ENCODE measurements at places on chromosomes 4 and X.

GRCh38 chr4:6092971-6093370 is 74.7 kb upstream of the C4orf50 start:
- no peak for DNase-seq

GRCh38 chr4:87589531-87589930 is 18.8 kb upstream of the DSPP start:
- DNase-seq: peak; percentile 80

GRCh38 chrX:12867685-12868084 is 813 bp downstream of the TLR7 start:
- no peak for DNase-seq

- DNase-seq: no peak
Observed at GRCh38 chr4:110132816-110133719, 65.3 kb downstream of the ELOVL6 start.

GRCh38 chr4:179692222-179692621 is 2250.0 kb upstream of the AGA start:
- no peak for DNase-seq

GRCh38 chrX:39438603-39439602 is 637.6 kb downstream of the MID1IP1 start:
- DNase-seq: no peak

DNA sequence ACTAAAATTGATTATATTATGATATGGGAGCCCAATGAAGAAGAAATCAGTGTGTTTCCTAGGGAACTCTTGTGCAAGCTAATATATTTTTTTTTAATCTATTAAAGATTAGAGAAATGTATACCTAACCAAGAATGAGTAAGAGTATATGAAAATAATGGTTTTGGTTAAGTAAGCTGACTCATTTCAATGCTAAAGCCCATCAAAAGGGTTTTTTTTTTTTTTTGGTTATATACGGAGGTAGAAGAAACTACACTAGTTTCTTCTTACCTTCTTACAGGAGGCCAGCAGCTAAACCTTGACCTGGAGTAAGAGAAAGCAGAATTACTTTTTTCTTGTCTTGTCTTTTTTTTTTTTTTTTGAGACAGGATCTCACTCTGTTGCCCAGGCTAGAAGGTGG is 27.5 kb downstream of the RUFY3 start:
- DNase-seq: no peak

DNA sequence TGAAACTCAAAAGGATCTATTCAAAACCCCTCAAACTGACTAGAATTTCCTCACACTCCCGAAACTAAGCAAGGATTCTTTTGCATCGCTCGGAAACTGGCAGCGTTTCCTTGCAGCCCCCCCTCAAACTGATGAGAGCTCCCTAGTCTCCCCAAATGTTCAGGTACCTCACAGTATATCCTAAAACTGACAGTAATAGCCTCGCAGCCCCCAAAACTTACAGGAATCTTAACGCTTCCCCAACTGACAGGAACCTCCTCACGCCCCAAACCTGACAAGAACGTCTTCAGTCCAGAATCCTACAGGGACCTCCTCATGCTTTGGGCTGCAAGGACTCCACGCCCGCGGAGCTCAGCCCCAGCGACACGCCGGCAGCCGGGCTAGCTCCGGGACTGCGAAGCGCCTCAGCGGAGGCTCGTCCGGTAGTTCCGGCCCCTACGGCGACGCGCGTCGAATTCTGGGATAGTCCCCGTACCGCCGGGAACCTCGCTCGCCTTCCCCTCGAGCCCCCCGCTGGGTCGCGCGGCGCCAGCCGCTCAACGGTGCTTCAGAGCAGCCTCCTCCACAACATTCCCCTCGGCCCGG is 640 bp downstream of the PHF8 start:
- DNase-seq: peak; percentile 9

- no peak for DNase-seq
Observed at GRCh38 chr4:176775338-176775737, 17.4 kb downstream of the VEGFC start.

GRCh38 chr4:113534711-113535110 is 226.8 kb downstream of the CAMK2D start:
- no peak for DNase-seq

- no peak for DNase-seq
Observed at GRCh38 chr4:83342476-83342875, 7.8 kb upstream of the HPSE start.

- DNase-seq: no peak
Observed at GRCh38 chr4:1152290-1152689, 20.1 kb downstream of the SPON2 start.

DNA sequence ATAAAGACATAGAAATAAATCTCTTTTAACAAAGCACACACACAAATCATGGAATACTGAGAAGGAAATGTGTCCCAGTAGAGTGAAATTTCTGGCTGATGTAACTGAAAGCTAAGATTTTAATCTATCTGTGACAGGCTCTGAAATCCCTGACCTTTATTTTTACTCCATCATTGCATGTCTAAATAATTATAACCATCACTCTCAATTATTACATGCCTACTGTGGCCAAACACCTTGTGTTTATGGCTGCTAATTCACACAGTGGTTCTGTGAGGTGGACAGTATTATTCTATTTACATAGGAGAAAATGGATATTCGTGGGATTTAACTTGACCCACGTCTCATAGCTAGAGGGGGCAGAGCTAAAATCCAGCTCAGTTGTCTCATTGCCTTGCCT is 438.1 kb downstream of the TLL1 start:
- DNase-seq: no peak

- no peak for DNase-seq
Observed at GRCh38 chrX:66008328-66008970, 31.4 kb downstream of the VSIG4 start.

GRCh38 chr4:81919223-81919622 is 447.5 kb upstream of the RASGEF1B start:
- no peak for DNase-seq

DNA sequence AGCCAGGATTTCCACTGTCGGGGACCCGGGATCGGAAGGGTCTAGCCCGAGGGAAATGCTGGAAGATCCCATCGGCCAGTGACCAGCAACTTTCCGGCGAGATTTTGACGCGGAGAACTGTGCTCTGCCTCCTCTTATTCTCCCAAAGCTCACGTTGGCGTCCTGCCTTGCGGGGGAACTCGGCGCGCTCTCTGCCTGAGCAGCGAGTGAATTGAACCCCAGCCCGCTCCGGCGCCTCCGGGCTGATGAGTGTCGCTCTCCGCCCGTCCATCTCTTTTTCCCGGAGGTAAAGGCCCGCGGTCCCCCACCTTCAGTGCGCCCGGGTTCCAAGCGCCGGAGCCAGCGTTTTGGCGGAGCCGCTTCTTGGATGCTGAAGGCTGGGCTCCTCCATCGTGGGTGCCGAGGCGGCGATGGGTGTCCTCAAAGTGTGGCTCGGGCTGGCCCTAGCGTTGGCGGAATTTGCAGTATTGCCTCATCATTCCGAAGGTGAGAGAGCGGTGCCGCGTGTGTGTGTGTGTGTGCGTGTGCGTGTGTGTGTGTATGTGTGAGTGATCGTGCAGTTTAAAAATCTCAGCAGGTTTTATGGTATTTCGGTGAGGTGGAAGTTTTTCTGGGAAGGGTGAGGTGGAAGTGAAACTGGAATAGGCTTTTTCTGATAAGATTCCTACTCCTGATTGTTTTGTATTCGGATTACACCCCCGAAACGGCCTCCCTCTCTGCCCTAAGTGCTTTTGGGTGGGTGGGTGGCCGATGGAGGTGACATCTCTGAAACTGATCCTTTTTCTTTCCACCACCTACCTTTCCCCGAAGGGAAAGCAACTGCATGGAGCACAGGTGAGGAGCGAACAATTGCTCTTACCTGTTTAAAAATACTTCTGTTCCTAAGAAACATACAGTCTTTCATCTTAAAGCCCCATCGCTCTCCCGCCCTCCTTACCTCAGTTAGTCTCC is 752 bp downstream of the FRAS1 start:
- DNase-seq: no peak

GRCh38 chr4:174451718-174452296 is 70.5 kb downstream of the HPGD start:
- no peak for DNase-seq

GRCh38 chrX:73446831-73447230 is at the start of gene CDX4:
CDX4 (plus strand) TSS chrX:73447053; CDS start chrX:73447254, 201 bp downstream.
- no peak for DNase-seq

GRCh38 chrX:148135738-148136137 is 154.6 kb downstream of the FMR1NB start:
- DNase-seq: no peak

DNA sequence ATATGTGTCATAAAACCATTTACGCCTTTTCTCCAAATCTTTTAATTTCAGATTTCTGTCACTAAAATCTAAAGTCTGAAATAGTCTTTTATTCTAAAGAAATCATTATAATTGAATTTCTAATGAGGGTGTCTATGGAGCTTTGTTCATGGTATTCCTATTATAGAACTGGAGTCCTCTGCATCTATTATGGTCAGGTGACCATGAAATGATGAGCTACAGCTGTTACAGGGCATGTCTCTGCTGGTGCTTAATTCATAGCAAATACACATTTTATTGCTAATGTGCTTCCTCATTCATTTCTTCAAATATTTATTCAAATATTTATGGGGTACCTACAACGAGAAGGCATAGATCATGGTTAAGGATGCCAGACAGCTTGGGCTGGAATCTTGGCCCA is 126.1 kb downstream of the NAA11 start:
- DNase-seq: no peak

- no peak for DNase-seq
Observed at GRCh38 chrX:45240301-45240700, 39.6 kb upstream of the DIPK2B start.

DNA sequence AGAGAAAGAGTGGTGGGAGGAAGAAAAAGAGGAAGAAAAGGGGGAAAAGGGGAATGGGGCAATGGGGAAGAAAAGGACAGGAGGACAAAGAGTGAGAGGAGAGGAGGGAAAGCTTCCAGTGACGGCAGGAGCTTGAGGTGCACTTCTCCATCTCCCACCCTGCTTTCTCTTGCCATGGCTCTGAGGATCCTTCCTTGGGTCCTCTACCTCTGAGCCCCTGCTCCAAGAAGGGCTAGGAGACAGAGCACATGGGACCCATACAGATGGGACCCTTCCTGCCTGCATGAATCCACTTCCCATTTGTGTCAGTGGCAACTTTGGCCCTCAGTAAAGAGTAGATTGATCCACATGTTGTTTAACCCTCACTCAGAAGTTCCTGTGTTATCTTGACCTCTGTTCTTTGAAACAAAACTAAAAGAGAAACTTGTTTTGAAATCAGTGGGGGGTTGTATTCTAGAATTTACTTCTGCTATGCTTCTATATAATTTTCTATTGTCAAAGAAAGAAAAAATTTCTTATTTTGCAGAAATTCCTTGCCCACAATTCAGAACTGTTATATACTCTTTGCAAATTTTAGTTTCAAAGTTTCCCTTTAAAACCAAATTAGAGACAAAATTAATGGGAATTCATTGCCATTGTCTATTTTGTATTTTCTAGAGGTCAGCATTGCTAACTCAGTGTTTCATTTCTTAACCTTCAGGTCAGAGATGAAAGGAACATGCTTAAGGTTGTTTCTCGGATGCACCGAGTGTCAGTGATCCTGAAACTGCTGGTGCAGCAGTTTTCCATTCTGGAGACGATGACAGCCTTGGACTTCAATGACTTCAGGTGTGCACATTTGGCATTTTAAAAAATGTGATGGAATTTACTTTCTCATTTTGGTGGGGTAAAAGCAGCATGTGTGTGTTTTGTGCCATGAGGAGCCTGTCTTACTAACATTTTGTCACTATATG is 5.0 kb downstream of the TDO2 start:
- DNase-seq: no peak

DNA sequence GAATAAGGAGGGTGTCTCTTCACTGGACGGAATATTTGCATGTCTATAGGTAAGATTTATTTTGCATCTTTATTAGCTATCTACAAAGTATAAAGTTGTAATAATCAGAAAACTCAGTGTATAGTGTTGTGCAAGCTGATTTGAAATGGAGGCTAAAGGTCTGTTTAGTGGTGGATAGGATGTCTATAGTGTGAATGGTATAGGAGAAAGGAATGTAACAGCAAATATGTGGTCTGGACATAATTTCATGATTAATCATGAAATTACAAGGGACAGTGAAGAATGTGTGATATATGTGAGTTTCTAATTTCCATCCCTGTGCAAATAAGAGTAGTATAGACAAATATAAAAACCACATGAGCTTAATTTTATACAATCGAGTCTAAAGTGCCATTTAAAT is 79.3 kb upstream of the CAMK2D start:
- DNase-seq: no peak

DNA sequence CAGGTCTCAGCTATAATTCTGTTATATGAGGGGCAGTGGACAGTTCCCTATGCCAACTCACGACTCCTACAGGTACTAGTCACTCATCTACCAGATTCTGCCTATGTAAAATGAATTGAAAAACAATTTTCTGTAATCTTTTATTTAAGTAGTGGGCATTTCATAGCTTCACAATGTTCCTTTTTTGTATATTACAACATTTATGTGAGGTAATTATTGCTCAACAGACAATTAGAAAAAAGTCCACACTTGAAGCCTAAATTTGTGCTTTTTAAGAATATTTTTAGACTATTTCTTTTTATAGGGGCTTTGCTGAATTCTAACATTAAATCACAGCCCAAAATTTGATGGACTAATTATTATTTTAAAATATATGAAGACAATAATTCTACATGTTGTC is 20.4 kb downstream of the EREG start:
- no peak for DNase-seq

GRCh38 chr4:147958057-147958456 is 226.2 kb downstream of the ARHGAP10 start:
- DNase-seq: no peak

- DNase-seq: no peak
Observed at GRCh38 chrX:13716905-13717304, 17.5 kb downstream of the TRAPPC2 start.

- no peak for DNase-seq
Observed at GRCh38 chrX:6151971-6152370, 76.7 kb downstream of the NLGN4X start.

- peak; percentile 82 for DNase-seq
Observed at GRCh38 chrX:131752493-131753198, 208.8 kb downstream of the OR13H1 start.

- DNase-seq: no peak
Observed at GRCh38 chrX:7462110-7462509, 314.2 kb upstream of the PUDP start.

- DNase-seq: no peak
Observed at GRCh38 chr4:14178421-14178820, 550.9 kb upstream of the BOD1L1 start.
